Left forelimb (tissue), 1 donor: ENCODE measurements at places on chromosomes 5 and 9.

- DNase-seq: no peak
Observed at GRCh38 chr5:180098526-180098925, 27.0 kb upstream of the RNF130 start.

- DNase-seq: no peak
Observed at GRCh38 chr9:136697821-136698526, 10.7 kb upstream of the AGPAT2 start.

- no peak for DNase-seq
Observed at GRCh38 chr5:10115669-10116068, 134.0 kb downstream of the ATPSCKMT start.

DNA sequence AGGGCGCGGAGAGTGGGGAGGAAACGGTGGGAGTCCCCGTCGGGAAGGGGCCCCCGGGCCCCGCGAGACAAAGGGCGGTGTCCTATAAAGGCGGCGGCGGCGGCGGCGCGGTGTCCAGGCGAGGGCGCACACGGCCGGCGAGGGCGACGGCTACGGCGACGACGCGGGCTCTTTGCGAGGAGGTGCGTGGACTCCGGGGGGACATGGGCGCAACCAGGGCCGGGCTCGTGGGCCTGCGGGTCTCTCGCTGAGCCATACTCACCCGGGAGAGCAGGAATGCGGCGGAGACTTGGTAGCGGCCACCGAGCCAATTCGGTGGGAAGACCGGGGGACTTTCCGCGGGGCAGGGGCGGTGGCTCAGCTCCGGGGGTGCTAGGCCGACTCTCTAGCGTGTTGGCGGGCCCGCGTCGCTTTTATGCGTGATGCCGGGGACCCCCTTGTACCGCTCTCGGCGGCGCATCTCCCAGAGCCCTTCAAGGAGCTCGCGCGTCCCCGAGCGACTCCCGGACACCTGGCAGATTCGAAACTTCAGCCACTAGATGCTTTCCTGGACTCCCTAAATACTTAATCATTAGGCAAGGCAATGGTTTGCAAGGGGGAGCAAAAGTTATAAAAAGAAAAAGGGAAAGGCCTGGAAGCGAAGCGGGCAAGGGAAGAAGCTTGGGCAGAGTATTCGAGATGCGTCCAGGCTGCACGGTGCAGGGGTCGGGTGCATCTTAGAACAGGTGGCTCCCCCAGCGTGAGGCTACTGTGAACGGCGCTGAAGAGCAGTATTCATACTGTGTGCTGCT, 5.9 kb upstream of the TAL2 start:
- DNase-seq: no peak

DNA sequence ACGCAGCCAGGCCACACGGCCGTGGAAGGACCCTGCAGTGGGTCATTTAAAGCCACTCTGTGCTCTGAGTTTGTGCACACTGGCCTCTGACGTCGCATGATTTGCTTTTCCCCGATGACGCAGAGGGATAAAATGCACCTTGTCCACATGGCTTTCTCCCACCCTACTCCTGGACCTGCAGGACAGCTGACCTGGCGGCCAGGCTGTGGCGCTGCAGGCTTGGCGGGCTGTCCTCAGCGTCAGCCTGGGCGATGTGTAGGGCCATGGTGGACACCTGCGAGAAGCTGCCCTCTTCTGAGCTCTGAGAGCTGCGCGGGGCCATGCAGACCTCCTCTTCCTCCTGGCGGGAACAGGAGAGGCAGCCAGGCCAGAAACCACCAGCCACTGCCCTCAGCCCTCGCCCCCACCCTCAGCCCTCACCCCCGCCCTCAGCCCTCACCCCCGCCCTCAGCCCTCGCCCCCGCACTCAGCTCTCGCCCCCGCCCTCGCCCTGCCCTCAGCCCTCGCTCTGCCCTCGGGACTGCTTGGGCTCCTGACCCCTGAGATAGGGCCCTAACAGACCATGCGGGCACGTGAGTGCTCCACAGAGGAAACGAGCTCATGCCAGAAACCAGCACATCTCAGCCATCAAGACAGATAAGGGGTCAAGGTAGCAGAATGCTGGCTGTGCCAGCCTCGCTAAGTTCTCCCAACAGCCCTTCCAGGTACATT, 20.0 kb upstream of the SCGB3A1 start:
- DNase-seq: no peak

- no peak for DNase-seq
Observed at GRCh38 chr9:116546711-116547581, 140.2 kb upstream of the TRIM32 start.

DNA sequence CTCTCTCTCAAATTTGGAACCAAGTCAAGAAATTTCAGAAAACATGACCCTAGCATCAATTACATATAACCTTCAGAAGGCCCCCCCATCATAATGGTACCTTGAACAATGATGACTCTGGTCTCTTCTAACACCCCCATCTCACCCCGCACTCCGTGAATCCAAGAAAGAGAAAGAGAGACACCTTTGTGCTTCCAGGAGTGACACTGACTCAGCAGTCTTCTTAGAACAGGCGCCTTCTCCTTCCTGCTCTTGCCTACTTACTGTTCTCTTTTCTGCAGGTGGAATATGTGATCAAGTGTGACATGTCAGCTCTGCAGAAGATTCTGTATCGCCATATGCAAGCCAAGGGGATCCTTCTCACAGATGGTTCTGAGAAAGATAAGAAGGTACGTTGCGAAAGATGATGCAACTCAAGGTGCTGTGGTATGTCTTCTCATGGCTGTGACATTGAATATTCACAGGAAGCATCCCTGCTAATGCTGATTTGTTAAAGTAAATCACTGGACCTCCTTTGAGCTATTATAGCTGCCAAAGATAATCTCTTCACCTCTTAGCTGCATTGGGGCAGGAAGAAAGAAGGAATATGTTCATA, 81.3 kb downstream of the SMARCA2 start:
- no peak for DNase-seq

DNA sequence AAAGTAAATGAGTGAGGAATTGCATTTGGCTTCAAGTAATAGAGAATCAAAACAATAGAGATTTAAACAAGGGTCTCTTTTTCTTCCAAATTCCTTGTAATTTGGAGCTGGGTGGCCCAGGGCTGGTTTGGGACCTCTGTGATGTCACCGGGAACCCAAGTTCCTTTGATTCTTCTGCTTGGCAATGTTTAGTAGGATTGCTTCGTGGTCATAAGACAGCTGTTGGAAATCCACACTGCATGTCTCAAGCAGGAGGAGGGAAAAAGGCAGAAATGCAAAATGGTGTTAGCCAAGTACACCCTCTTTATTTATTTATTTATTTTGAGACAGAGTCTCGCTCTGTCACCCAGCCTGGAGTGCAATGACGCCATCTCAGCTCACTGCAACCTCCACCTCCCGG, 72.6 kb upstream of the IL12B start:
- no peak for DNase-seq

DNA sequence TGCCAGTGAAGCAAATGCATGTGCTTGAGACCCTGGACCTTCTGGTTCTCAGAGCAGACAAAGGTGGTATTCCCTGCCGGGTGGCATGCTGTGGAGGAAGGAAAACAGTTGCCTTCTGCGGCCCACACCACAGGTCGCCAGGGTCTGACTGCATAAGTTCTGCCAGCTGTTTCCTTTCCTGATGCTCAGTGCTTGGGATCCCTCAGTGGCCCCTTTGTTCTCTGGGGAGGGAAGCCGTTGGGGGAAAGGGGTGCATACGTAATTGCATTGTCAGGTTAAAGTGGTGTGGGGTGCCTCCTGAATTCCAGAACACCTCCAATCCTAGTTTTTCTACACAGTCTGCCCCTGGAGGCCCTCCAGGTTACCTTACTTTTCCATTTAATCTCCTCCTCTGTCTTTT, 43.1 kb upstream of the SLC2A8 start:
- DNase-seq: no peak

- DNase-seq: no peak
Observed at GRCh38 chr9:131487621-131488031, 15.1 kb upstream of the POMT1 start.

DNA sequence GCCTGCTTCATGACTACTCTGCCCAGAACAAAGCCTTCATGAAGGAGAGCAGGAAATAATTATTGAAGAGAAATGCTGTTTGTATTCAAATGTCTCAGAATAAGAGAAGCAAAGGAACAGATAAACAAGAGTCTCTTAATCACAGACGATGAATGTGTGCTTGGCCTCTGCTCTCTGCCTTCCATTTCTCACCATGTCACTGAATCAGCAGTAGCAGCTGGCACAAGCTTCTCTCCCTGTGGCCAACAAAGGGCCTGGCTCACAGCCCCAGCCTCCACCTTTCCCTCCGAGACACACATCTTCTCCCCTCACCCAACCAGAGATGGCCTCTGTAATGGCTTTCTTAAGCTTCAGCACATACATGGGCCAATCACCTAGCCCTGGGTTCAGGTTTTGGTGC, 128.1 kb upstream of the SLIT3 start:
- DNase-seq: no peak

DNA sequence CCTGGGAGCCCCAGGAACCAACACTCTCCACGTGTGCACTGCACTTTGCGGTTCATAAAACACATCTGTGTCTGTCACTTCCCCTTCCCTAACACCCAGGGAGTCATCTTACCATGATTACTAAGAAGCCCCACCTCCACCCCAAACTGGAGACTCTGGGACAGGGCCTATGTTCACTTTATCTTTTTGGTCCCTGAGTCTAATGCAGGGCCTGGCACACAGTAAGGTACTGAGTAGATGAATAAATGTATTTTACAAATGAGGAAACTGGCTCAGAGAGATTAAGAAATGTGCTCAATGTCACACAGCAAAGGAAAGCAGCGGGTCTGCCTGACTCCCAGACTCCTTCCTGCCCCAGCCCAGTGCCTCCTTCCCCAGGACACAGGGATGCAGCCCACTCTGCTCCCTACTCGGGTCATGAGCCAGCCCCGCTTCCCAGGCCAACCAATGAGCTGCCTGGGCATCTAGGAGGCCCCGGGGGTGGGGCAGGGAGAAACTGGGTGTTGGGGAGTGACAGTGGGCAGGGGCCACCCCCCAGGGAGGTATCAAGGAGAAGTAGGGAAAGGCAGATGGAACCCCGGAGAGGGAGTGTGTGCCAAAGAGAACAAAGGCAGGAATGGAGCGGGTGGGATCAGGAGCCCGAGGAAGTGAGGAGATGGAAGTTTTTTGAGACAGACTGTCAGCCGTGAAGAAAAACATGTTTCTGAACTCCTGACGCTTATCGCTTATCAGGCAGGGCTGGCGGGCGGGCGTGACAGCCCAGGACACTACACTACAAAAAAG, 30.5 kb downstream of the SHB start:
- no peak for DNase-seq

- DNase-seq: no peak
Observed at GRCh38 chr9:33818167-33818846, 1.3 kb downstream of the UBE2R2 start.

DNA sequence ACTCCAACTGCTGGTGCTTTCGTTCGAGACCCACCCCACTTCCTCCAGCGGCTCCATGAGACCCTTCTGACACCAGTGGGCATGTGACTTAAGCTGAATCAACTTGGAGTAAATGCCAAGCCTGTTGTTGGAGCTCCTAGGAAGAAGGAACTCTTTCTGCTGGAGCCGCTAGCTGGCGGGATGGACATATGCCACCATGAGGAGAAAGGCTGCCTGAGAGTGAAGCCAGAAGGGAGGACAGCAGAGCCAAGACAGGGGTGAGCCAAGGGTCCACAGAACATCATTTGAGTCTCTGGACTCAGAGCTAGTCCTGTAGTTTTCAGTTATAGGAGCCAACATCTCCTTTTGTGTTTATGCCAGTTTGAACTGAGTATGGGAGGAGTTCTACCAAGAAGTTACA, 35.9 kb downstream of the ANXA6 start:
- no peak for DNase-seq

GRCh38 chr9:130847306-130848217, 12.5 kb downstream of the ABL1 start:
- DNase-seq: peak; percentile 84

DNA sequence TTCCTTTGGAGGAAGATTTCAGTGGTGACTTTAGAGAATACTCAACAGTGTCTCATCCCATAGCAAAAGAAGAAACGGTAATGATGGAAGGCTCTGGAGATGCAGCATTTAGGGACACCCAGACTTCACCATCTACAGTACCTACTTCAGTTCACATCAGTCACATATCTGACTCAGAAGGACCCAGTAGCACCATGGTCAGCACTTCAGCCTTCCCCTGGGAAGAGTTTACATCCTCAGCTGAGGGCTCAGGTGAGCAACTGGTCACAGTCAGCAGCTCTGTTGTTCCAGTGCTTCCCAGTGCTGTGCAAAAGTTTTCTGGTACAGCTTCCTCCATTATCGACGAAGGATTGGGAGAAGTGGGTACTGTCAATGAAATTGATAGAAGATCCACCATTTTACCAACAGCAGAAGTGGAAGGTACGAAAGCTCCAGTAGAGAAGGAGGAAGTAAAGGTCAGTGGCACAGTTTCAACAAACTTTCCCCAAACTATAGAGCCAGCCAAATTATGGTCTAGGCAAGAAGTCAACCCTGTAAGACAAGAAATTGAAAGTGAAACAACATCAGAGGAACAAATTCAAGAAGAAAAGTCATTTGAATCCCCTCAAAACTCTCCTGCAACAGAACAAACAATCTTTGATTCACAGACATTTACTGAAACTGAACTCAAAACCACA, 67.4 kb downstream of the VCAN start:
- no peak for DNase-seq

DNA sequence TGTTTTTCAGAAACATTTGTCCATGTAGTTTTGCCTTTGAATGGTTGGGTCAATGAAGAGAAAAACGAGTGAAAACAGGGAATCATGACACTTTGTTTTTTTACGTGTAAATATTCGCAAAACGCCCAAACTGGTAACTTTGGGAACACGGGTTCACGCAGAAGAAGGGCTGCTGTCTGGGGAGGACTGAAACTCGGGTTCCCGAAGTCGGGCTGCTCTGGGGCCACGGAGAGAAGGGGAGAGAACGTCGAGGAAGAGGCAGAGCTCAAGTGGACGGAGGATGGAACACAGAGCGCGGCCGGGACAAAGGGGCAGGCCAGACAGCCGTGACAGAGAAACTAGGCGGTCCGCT, 478 bp upstream of the SETD9 start:
- no peak for DNase-seq

DNA sequence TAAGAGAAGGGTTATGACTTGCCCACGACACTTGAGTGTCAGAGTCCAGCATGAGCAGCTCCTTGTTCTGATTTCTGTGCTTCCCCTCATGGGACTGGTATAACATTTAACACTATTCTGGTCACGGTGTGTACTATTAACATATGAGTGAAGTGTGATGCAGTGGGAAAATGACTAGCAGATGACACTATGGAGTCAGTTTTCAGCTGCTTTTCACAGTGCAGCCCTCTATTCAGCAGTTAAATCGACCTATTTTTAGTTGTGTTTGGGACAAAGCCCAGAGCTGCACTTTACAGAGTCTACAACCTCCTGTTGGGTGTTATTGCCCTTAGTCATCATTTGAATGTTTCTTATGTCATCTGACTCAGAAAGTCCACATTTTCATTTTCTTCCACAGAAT, 59.1 kb downstream of the CHSY3 start:
- no peak for DNase-seq

GRCh38 chr5:141617128-141617527, 1.7 kb downstream of the DIAPH1 start:
- DNase-seq: no peak

- DNase-seq: no peak
Observed at GRCh38 chr5:80229902-80230255, 26.0 kb downstream of the SERINC5 start.

GRCh38 chr9:127491516-127491915, 40.2 kb downstream of the LRSAM1 start:
- no peak for DNase-seq
